Testis (tissue), 5 donors: ENCODE measurements at places on chromosomes 16 and 17. TPM values are rescaled to one million over a fixed set of nuclear protein-coding genes. Genes with fewer than 3 reads are reported as not detected.

Gene CAVIN1
- total RNA-seq: 68.4 TPM

Gene MT4
- not detected for total RNA-seq

Gene PRSS36
- total RNA-seq: 7.1 TPM

DNA sequence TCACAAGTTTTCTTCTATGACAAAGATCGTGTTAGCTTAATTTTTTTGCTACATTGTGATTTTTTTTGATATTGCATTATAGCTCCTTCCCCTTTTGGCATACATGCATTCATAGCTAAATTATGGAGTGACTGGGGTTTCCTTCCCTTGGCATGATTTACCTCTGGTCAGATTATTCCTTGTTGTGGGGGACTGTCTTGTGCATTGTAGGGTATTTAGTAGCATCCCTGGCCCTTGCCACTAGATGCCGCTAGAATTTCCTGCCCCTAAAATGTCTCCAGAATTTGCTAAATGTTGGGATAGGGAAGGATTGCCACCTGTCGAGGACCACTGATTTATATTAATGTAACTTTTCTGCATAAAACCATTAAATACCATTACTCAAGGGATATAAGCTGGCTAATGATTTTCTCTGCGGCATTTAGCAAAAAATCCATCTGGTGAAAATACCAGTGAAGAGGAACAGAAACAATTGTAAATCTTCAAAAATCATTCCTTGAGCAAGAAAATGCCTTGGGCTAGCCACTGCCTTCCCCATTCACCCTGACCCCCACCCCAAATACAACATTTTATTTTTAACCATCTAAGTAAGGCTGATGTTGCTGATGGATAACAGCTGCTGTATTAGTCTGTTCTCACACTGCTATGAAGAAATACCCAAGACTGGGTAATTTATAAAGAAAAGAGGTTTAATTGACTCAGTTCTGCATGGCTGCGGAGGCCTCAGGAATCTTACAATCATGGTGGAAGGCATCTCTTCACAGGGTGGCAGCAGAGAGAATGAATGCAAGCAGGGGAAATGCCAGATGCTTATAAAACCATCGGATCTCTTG lies 195.2 kb downstream of the MAP2K6 start:
- peak; percentile 28 for DNase-seq

DNA sequence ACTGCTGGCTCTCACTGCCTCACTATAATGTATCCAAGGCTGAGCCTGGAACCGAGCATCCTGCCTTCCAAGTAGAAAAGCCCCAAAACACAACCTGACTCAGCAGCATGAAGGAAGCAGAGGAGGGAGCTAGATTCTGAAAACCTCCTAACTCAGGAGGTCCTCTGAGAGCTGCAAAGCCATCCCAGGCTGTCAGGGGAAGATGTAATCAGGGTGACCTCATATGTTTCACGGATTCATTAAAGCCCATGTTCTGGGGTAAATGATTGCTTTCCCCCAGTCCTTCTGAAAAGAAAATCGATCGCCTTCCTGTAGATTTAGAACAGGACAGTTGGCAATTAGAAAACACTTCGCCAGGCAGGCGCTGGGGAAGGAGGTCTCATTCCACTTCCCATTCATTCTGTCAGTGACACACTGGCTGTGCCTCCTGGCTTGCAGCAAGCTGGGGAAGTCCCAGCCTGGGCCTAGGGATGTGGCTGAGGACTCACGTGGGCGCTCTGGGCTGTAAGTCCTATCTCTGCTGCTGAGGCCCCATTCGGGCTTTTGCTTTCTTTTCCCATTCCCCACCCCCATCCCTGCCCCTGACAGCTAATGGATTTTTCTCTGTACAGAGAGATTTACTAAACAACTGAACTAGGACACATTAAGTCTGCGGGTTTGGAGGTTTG lies 75.7 kb upstream of the TMEM132E start:
- DNase-seq: peak; percentile 37

GRCh38 chr16:75288181-75288580 lies 36.8 kb upstream of the BCAR1 start:
- peak; percentile 50 for DNase-seq

GRCh38 chr17:4986951-4987766 lies at the start of gene CAMTA2:
Gene CAMTA2, minus strand, starts transcription at chr17:4987675. Its CDS starts 1,453 bp downstream, at chr17:4986222.
- peak; percentile 94 for DNase-seq

GRCh38 chr16:1474082-1474795 lies 589 bp downstream of the CLCN7 start:
- DNase-seq: no peak

- no peak for DNase-seq
Measured at GRCh38 chr16:89759746-89760340, 38.5 kb downstream of the ZNF276 start.

- DNase-seq: no peak
Measured at GRCh38 chr17:6090253-6090652, 20.1 kb downstream of the WSCD1 start.

GRCh38 chr17:42365136-42365535 lies 23.1 kb downstream of the STAT3 start:
- DNase-seq: no peak

DNA sequence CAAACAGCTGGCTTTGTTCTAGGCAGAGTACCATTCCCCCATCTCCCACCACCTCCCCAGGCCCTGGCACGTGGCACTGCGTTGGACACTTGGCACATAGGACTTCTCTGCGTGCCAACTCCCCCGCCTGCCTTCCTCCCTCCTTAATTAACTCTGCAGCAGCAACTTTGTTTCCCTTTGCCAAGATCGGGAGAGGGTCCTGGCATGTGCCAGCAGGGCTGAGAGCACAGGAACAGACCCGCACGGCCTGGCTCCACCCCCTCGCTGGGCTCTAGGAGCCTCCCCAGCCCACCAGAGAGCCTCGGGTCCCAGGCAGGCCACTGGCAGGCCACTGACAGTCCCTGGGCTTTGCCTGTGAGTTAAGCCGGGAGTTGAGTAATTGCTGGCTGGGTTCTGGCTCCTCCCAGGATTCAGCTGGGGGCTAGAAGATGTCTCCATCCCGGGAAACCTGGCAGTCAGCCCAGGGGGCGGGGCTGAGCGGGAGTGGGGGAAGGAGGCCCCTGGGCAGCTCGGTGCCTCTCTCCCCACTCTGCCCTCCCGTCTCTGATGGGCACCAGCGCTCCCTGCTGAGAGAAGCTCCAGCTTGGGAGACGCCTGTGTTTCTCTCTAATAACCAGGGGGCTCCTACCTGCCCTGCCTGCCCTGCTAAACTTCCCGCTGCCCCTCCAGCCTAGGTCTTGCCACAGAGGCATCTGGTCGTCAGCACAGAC lies 224.0 kb upstream of the TNRC6C start:
- peak; percentile 81 for DNase-seq

- peak; percentile 26 for DNase-seq
Measured at GRCh38 chr16:27025581-27025980, 41.1 kb upstream of the C16orf82 start.

DNA sequence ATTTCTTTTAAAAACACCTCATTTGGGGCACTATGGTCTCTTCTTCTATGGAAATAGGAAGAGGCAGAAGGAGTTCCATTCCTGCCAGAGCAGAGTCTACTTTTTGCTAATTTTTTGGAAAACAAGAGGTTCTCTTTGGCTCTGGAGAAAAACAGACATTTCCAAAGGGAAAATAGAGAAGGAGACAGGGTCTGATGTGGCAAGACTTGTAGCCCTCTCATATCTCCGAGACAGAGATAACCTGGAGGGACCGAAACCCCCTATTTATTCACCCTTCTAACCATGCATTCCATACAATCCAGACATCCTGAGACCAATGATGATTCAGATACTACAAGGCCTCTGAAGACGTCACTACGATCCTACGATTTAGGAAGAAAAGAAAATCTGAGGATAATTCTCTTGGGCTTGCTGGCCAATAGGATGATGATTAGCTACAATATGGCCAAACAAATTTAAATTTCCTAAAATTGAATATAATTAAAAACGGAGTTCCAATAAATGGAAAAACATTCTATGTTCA lies 70.2 kb downstream of the HIC1 start:
- no peak for DNase-seq

DNA sequence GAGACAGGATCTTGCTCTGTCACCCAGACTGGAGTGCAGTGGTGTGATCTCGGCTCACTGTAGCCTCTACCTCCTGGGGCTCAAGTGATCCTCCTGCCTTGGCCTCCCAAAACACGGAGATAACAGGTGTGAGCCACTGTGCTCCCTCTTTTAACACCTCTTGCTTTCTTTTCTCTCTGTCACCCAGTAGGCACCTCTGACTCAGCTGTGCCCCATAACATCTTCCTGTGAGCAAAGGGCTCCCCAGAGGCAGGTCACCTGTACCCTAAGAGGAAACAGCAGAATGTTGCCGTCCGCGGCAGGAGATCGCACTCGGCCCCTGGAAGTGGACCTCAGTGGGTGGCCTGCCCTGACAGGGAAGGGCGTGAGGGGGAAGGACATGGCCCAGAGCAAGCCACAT lies 918 bp upstream of the NLRC3 start:
- no peak for DNase-seq

- DNase-seq: no peak
Measured at GRCh38 chr16:19153876-19154275, 14.2 kb upstream of the SYT17 start.

DNA sequence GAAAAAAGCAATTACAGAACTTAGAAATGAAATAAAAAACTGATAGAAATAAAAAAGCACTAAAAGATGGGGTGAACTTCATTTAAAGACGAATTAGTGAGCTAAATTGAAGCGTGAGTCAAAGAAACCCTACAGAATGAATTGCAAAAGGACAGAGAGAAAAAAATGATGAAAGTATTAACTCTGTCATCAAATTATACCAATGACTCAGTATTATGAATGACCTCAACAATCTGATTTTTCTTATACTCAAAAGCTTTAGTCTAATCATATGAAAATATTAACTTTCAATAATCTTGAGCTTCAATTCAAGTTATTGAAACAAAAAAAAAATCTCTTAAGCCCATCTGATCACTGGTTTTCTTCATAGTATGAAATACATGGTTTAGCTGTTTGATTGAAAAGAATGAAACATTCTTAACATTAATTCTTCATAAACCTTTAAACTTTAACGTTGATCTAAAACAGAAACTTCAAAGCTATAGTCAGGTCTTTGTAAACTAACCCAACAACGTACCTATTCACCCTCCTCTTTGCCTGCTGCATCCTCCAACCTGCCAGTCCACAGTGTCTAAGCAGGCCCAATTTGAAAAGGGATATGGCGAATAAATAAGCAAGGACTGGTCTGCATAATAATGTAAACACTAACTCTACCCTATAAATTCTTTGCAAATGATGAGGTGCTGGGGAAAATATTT lies 6.6 kb downstream of the ABCA5 start:
- no peak for DNase-seq

DNA sequence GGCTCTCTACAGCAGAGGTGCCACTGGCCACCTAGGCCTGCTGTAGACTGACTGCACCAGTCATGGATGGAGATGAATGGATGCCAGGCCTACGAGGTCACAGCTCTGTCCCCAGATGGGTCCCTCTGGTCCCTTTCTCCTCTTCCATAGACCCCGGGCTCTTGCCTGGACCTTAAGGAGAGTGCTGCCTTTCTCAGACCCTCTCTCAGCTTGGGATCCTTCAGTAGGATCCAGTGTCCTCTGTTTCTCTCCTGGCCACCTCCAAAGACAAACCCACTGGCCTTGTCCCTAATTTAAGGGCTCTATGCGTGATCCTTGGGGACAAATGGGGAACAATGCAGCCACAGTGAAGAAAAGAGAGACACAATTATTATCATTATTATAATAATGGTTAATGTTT lies 189.3 kb upstream of the C16orf82 start:
- no peak for DNase-seq

DNA sequence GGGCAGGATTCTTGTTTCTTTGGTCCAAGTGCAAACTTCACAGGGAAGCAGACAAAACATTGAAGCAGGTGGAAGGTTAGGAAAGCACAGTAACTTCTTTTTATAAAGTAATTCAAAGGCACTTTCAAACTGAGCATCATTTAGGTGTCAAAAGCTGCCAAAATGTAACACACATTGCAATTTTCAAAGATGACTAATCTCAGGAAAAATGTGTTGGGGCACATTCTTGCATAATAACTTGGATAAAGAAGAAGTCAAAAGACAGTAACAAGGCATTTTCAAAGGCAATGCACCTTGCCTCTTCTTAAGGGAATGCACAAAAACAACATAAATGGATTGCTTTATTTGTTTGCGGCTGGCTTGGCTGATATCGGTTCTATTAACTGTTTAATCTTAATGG lies 3.6 kb downstream of the KCNJ2 start:
- no peak for DNase-seq

DNA sequence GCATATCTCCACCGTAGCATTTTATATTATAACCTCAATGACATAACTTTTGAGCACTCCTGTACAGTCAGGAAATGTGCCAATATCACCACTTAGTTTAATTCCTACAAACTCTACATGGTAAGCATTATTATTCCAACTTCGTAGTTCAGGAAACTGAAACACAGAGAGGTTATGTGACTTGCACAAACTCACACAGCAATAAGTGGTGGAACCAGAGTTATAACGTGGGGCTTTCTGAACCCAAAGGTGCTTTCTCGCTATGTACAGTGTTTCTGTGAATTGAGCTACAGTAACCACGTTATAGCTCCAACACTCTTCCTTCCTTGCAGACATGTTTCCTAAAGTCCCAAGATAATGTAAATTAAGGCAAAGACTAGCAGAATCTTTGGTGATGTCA lies 330.2 kb downstream of the GRIN2A start:
- DNase-seq: no peak

GRCh38 chr17:41490000-41490990 lies 585 bp upstream of the KRT36 start:
- DNase-seq: no peak

DNA sequence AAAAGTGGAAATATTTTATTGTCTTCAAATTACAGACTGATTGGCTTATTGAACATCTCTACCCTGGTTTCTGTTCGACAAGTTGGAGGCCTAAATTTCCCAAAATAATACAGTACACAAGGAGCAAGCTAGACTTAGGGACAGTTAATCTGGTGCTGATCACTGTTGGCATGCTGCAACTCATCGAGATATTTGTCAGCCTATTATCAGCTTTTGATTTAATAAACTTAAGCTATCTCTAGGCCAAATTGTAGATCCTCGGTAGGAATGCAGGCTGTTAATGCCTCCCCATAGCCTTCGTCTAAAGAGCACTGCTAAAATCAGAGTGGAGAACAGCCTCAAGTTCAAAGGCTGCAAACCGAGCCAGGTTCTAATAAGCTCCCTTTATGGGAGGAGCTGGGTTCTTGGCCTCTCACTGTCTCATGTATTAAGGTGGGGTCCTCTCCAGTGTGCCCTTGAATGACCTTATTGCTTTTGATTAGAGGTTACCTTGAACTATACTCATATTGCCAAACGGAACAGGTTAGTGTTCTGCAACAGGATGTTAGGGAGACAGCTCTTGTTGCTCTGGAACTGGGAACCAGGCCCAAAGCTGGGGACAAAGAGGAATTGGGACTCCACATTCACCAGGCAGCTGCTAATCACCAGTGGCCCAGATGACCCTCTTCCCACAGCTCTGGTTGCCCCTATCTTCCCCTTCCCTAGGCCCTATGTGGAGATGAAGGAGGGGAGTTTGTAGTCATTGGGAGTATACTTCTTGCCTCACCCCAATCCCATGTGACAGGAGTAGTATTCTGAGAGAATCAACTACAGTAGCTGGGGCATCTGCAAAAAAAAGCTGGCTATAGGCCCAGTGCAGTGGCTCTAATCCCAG lies 69.5 kb upstream of the NOL11 start:
- no peak for DNase-seq
